ENCODE measurements at places on chromosomes 11 and 22.

- DNase-seq: peak; percentile 38
Measured at GRCh38 chr11:114399490-114400215, 658 bp downstream of the C11orf71 start.

GRCh38 chr11:85709941-85710702, 24.1 kb upstream of the CCDC89 start:
- no peak for DNase-seq

DNA sequence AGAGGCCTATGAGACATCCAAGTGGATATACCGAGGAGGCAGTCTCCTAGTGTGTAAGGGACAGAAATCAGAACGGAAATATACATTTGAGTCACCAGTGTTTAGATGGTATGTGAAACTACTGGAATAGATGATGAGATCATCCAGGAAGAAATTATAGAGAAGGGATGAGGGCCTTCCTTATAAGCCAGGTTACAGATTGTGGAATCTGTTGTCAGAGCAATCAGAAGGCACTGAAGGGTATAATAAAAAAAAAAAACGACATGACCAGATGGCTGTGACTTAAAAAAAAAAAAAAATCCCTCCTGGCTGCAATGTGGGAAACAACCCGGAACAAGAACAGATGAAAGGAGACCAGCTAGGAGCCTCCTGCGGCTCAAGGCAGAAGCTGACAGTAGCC, 2.7 kb downstream of the MAJIN start:
- peak; percentile 86 for DNase-seq

DNA sequence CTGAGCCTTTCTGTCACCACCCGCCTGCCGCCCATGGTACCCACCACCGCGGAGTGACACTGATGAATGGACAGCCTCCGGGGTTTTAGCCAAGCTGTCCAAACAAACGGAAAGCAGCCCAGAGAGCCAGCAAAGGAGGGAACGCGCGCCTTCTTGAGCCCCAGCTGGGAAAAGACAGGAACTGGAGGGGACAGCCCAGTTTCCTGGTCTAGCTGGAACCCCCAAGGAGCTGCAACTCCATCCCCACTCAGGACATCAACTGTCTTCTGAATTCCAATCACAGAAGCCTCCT, 33.7 kb downstream of the SHISAL1 start:
- DNase-seq: no peak

DNA sequence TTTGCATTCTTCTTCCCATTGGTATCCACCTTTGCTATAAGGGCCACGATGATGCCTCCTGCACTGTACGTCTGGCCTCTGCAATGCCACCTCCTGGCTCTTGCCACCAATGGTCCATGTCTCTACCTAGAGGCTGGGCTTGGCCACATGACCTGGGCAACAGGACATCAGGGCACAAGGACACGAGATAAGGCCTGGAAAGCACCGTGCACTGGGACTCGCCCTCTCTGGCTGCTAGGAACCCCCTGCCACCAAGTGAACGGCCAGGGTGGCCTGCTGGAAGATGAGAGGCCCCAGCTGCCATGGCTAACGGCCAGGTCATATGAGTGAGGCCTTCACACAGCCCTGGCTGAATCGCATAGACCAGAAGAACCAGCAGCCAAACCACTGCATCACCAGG, 87.4 kb downstream of the TRMU start:
- DNase-seq: no peak

- DNase-seq: no peak
Measured at GRCh38 chr11:67404515-67405195, 772 bp downstream of the TBC1D10C start.

DNA sequence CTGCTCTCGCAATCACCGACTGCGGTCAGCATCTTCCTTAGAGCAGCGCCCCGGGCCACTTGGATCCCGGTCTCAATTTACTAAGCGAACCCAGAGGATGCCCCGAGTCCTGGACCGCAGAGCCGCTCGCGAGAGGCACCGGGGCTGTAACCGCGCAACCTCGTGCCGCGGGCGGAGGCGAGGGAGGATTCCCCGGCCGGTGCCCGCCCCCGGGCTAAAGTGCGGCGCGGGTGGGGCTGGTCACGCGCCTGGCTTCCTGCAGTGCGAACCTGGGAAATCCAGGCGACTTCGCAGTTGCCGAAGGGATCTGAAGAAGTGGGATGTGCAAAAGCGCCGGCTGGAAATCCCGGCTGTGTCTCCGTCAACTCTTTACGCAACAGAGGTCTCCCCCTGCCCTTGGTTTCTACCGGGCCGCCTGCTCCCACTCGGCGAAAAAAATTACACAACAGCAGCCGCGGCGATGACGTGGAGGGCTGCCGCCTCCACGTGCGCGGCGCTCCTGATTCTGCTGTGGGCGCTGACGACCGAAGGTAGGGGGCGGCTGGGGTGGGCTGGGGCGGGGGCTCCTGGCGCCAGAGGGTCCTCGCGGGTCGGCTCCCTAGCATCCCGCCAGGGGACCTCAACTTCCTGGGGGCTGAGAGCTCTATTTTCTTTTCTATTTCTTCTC, at the start of gene NCR3LG1:
NCR3LG1 (plus strand) TSS at position 291 of the 667 bp plus-strand sequence; CDS start at position 461, 170 bp downstream.
- DNase-seq: peak; percentile 75

GRCh38 chr11:39345834-39346442, 2113.5 kb downstream of the LRRC4C start:
- no peak for DNase-seq

DNA sequence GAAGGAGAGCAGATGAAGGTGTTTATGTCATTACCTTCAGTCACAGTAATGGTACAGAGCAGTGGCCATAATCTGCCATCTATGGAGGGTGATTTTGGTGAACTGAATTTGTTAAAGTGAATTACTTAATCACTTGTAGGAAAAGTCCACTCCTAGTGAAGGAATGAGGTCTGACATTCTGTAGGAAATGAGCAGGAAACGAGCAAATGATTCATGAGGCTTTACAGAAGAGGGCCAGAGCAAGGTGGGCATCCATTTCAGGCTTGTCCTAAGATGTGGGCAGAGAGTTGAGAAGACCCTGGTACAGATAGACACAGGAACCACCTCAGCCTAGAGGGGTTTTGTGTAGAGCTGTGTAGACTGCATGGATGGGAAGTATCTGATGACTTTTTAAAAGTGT, 6.0 kb upstream of the SGSM3 start:
- no peak for DNase-seq

GRCh38 chr11:58652726-58653280, 30.3 kb downstream of the CNTF start:
- DNase-seq: no peak

- DNase-seq: no peak
Measured at GRCh38 chr22:39947220-39948216, 12.7 kb upstream of the TMA7B start.

- DNase-seq: no peak
Measured at GRCh38 chr11:134583397-134583990, 171.5 kb upstream of the B3GAT1 start.

DNA sequence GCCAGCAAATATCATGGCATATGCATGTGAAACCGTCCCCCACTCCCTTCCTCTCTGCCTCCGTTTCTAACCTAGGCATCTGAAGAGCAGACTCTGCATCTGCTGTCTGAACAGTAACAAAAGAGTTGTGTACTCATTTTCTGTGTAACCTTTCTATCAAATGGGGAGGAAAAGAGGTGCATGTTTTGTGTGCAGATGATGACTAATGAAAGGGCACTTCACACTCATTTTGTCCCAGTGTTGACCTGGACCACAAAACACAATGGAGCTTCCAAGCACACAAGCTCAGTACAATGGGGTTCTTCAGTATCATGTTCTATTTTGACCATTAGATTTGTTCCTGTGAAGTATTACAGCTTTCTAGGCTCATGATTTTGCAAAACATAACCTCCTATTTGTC, 13.0 kb downstream of the JHY start:
- DNase-seq: no peak

GRCh38 chr22:50360578-50360977, 17.5 kb downstream of the PPP6R2 start:
- no peak for DNase-seq

DNA sequence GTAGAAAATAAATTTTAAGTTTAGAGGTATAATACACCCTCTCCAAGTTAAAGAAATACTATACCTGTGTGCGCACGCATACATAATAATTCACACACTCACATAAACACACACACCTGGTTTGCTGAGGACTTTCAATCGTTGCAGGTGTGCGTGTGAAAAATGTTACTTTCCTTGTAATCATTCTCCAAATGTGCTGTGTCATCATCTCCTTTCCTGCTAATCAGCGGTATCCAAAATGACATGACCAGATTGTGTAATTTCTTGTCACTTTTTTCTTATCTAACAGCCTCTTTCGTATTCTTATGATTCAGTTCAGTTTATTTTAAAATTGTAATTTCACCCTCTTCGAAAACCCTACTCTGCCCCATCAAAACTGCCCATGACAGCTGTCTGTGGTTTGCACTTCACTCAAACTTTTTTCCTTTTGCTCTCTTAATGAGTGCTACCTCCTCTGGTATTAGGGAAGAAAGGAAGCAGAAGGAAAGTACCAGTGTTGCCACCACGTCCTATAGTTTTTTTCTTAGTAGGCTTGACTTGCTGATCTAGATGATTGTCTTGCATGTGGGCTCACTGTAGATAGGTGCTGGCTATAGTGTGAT, 651.2 kb downstream of the CNTN5 start:
- no peak for DNase-seq

GRCh38 chr11:31045335-31045734, 324.2 kb downstream of the DCDC1 start:
- DNase-seq: peak; percentile 27

DNA sequence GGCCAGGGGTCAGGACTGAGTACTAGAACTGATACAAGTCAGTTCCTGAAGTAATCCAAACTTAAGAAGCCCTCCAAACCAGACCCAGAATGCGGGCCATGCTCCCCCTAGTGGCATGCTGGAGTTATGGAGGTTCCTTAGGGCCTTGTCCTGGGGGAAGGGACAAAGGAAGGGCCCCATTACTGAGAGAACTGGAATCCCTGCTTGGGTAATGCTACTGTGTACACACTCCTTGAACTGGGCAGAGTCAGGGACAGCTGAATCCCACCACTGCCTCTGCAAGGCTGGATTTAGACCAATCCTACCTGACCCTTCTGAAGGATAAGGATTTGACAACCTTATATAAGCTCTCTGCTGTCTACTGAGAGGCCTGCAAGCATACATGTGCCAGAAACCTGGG, 97.3 kb upstream of the AKIP1 start:
- peak; percentile 87 for DNase-seq

DNA sequence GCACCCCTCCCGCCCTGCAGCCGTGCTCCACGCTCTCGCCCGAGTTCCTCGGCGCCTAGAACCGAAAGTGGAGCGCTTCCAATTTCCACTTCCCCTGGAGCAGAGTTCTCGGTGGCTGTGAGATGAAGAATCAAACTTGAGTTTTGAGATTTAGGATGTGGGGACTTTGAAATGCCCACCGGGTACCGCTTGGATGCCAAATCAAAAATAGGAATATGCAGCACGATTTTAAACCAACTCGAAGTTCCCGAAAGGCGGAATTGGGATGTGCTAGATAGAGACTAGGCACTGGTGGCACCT, 569 bp downstream of the POLA2 start:
- no peak for DNase-seq

DNA sequence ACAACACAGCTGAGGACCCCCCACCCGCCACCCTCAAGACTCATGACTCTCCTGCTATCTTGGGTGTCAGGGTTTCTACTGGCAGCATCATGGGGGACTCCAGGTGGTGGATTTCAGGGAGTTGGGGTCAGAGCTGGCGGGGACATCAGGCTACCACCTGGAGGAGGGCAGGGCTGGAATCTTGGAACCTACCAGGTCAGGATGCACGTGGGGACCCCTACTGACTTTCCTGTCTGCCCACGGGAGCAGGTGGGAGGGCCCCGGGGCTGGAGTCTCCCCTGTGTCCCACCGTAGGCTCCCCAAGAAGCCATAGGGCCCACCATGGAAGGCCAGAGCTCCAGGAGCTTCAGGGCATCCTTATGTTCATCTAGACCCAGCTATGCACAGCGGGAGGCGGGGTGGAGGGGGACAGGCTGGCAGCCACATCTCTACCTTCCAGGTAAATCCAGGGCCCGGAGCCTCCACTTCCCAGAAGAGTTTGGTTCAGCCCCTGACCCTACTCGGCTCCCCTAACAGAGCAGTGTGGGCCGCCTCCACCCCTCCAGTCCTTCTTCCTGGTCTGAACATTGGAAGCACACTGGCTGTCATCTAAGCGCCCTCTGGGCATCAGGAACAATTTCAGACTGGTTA, 10.0 kb downstream of the SLC37A2 start:
- no peak for DNase-seq

DNA sequence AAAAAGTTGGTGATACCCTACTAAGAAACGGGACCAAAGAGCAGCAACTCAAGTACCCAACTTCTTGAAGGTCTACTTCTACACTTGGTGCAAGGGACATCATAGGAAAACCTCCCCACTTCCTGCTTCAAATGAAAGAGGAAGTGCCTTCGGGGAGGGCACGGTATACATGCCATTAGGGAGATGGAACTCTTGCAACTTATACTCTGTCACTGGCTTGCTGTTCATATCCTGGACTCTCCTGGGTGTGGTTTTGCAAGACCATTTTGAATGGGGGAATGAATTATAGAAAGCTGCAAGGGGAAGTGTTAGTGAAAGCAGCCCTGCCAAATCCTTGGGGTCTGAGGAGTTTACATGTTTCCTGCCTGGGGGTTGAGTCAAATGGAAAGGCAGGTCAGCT, 41.9 kb downstream of the CSNK2A3 start:
- no peak for DNase-seq

DNA sequence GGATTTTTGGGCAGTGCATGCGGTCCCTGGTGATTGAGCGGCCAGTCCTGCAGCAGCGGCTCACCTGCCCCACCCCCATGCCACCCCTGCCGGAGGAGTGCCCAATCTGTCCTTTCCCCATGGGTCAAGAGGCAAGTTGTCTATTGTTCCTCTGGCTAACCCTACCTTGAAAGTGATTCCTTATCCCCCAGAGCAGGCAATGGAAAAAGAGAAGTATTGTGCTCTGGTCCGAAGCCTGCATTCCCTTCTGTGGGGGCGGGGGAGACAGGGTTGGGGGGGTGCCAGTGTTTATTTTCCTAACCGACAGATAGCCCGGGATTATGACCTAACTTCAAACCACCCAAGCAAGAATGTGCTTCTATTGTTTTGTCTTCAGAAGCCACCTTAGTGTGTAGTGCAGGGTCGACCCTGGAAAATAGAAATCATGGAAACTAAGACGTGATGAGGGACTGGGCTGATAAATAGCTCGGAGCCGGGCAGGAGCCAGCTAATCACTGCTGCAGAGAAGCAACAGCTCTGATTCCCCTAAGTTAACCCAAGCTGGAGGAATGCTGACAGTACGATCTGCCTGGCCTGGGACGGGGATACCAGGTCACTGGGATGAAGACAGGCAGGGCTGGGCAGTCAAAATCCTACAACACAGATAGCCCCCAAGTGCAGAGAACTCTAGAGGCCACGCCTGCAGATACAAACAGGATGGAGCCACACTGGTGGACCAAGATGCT, 38.7 kb upstream of the ATXN10 start:
- no peak for DNase-seq

GRCh38 chr11:102882389-102883024, 7.7 kb upstream of the MMP12 start:
- peak; percentile 62 for DNase-seq

GRCh38 chr11:65642014-65642671, 4.2 kb downstream of the SIPA1 start:
- DNase-seq: no peak

Data from ELR (cell line).